Cortex of kidney (tissue), 1 donor: ENCODE measurements at places on chromosomes 5 and 9.

DNA sequence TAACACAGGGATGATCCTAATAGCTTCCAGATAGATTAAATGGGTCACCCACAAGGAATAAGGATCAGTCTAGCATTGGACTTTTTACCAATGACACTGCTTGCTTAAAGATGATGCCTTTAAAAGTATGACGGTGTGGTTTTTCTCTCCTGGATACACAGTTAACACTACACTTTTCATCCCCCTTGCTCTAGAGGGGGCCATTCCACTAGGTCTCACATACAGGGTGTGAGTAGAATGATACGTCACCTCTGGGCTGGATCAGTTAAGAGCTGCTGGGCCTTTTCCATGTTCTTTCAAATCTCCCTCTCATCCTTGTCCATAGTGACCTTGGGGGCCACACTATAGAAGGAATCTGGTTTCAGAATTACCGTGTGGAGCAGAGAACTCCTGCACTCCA, 140.6 kb downstream of the FSTL4 start:
- DNase-seq = no peak

- DNase-seq = no peak
Measured at GRCh38 chr5:123131551-123132204, 42.6 kb downstream of the PRDM6 start.

DNA sequence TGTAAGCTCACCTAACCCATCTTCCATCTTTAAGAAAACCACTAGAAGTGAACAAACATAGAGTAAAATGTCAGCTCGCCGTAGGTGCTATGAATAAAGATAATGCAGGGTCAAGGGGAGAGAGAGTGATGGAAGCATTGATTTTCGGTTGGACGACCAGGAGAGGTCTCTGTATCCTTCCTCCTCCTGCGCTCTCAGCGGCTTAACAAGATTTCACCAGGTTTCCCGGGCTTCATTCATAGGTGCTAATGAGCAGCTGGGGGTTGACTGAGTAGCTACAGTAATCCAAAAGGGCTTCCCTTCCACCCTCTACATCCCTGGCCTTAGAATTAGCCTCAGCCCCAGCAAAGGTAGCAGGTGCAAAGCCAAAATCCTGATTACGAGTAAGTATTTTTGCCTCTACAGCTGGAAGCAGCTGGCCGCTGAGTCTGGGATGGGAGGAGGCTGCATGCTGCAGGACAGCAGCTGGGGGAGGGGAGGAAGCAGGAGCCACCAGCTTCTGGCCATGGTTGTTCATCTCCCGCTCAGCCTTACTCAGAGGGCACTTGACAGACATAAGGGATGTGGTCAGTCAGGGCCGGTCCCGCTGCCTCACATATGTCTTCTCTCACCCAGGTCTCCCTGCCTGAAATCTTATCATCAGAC, 112.0 kb upstream of the IL12B start:
- no peak for DNase-seq

DNA sequence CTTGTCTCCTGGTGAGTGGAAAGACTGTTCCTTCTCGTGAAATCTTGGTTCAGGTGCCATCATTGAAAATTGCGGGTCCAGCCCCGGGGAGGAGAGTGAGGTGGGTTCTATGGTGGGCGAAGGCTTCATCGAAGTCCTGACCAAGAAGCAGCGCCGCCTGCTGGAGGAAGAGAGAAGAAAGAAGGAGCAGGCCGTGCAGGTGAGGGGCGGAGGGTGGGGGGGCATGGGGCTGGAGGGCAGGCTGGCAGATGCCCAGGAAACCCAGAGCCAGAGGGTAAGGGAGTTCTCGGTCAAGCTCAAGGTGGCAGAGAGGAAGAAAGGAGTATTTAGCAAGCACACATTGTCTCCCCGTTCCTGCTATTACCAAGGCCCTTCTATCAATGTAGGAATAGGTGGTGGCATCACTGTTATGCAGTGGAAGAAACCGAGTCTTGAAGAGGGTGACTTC, 24.3 kb upstream of the POMT1 start:
- DNase-seq = no peak

- no peak for DNase-seq
Measured at GRCh38 chr9:89710697-89711096, 105.9 kb downstream of the GADD45G start.

GRCh38 chr5:34914671-34915138, 599 bp downstream of the RAD1 start:
- no peak for DNase-seq
